ENCODE measurements at places on chromosomes 6 and 20.
A peak's percentile ranks its signal among the peaks of the same experiment; 100 is the strongest.

- no peaks in the 10 kb centered on the region for H3K36me3 ChIP-seq
- no peak overlapping the region for H3K27ac ChIP-seq
- H3K4me1 ChIP-seq, result no peaks in the 10 kb centered on the region
- H3K27me3 ChIP-seq, result no peaks in the 10 kb centered on the region
- H3K4me3 ChIP-seq, result no peak overlapping the region
These were observed 68.3 kb downstream of the IMPG1 start for GRCh38 chr6:76004202-76004601.

DNA sequence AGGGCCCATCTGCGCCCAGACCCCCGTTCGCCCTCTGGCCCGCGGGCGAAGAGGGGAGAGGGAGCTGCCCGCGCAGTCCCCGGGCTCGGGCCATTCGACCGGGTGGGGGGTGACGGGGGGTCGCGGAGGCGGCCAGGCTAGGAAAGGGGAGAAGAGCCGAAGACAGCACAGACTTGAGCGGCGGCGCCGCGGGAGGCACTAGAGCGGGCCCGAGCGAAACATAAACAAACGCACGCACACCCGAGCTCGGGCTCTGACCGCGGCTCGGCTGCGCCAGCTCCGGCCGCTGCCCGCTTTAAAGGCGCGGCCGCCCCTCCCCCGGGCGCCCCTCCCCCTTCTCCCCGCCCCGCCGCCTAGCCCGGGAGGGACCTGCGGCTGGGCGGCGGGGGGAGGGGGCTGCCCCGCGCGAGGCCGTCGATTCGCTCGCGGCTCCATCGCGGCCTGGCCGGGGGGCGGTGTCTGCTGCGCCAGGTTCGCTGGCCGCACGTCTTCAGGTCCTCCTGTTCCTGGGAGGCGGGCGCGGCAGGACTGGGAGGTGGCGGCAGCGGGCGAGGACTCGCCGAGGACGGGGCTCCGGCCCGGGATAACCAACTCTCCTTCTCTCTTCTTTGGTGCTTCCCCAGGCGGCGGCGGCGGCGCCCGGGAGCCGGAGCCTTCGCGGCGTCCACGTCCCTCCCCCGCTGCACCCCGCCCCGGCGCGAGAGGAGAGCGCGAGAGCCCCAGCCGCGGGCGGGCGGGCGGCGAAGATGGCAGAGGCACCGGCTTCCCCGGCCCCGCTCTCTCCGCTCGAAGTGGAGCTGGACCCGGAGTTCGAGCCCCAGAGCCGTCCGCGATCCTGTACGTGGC lies at the start of gene FOXO3:
FOXO3 (plus strand) TSS at position 455 of the 846 bp plus-strand sequence; CDS start at position 747, 292 bp downstream.
- H3K4me3 ChIP-seq, result peak within 1 kb of the TSS; percentile 92
- H3K27ac ChIP-seq, result peak within 1 kb of the TSS; percentile 83
- peak; percentile 91 for DNase-seq
- no peaks in the 10 kb centered on the region for H3K36me3 ChIP-seq

DNA sequence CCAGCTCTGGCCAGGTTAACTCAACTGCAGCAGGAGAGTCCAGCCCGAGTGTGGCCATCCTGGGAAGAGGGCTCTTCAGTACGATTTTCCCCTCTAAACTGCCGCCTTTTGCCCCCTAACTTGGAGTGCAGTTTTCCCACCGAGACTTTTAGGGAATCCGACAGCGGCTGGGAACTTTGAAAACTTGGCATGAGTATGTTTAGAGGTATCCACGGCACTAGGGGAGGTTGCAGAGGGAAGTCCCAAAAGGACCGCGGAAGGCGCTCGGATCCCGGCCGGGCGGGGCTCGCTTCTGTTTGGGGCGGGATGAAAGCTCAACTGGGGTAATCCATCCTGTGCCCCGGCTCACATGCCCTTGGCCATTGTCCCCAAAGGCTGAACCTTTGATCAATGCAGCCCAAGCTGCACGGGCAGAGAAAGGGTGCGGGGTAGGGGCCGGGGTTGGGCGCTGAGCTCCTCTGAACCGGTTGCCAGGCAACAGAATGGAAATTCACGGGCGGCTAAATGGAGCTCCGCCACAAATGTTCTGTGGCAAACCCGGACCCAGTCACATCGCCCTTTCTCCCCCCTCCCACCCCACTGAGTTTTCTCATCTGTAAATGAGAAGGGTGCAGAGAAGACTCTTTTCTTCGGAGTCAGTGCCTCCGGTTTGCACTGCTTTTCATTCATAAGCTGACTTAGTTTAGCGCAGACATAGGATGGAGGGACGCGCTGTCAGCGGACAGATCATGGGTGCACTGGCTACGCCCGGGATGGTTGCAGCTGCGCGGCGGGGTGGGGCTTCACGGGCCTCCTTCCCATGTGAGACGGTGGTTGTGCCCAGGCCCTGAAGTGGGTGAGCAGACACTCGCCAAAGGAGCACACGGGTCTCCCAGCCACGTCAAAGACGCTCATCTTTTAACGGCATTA lies 2.3 kb downstream of the BMP6 start:
- H3K36me3 ChIP-seq, result no peaks in the 10 kb centered on the region
- H3K4me1 ChIP-seq, result peaks cover 23% of the 10 kb centered on the region
- no peak overlapping the region for H3K27ac ChIP-seq
- no peak overlapping the region for H3K4me3 ChIP-seq

GRCh38 chr20:37165031-37165430 lies 14.1 kb upstream of the RPN2 start:
- H3K4me1 ChIP-seq, result no peaks in the 10 kb centered on the region
- no peaks in the 10 kb centered on the region for H3K36me3 ChIP-seq
- no peak overlapping the region for H3K4me3 ChIP-seq

DNA sequence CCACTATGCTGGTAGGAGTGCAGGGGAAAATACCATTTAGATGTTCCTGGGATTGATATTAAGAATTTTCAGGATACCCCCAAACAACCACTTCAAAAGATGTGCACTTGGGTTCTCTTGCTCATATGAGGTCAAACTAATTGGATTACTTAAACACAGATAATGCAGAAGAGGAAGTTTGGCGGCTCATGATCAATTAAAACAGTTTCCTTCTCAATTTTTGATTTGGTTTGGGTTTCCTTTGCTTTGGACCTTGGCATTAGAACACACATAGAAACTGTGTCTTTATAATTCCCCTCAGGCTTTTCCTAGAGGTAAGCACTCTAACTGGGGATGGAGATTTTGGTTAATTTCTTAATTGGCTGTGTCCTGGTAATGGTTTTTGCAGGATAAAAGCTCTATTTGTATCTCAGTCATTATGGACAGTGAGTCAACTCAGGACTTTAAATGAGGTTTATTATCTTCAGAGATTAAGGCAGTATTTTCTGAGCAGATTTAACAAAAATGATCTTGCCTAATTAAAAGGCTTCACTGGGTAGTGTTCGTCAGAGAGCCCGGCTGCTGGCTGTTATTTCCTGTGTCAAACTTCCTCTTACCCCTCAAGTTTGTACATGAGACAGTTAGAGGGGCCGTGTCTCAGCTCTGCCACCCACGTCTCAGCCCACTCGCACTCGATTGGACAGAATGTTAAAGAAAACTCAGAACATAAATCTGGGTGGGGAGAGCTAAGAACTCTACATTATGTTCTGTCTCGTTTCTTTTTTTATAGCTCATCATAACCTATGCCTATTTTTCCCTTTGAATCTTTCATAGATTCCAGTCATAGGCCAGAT lies 50.3 kb upstream of the PREP start:
- H3K4me1 ChIP-seq, result peaks cover 2% of the 10 kb centered on the region
- H3K27ac ChIP-seq, result no peak overlapping the region
- H3K27me3 ChIP-seq, result no peaks in the 10 kb centered on the region
- no peak for DNase-seq
- H3K4me3 ChIP-seq, result no peak overlapping the region

- H3K27ac ChIP-seq, result no peak overlapping the region
- no peak overlapping the region for H3K4me3 ChIP-seq
- no peaks in the 10 kb centered on the region for H3K36me3 ChIP-seq
- peaks cover 14% of the 10 kb centered on the region for H3K4me1 ChIP-seq
- no peaks in the 10 kb centered on the region for H3K27me3 ChIP-seq
These were observed 11.1 kb downstream of the SIGLEC1 start for GRCh38 chr20:3701061-3701998.

DNA sequence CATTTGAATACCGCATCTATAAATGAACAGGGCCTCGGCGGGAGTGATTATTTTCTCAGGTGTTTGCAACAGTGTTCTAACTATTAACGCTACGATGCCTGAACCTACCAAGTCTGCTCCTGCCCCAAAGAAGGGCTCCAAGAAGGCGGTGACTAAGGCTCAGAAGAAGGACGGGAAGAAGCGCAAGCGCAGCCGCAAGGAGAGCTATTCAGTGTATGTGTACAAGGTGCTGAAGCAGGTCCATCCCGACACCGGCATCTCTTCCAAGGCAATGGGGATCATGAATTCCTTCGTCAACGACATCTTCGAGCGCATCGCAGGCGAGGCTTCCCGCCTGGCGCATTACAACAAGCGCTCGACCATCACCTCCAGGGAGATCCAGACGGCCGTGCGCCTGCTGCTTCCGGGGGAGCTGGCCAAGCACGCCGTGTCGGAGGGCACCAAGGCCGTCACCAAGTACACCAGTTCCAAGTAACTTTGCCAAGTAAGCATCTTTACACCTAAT lies 70.9 kb downstream of the HFE start:
- H3K27ac ChIP-seq, result peak overlapping the region; percentile 68
- peaks cover 3% of the 10 kb centered on the region for H3K4me1 ChIP-seq

- H3K4me1 ChIP-seq, result no peaks in the 10 kb centered on the region
These were observed 348.0 kb upstream of the JARID2 start for GRCh38 chr6:14897831-14898230.

DNA sequence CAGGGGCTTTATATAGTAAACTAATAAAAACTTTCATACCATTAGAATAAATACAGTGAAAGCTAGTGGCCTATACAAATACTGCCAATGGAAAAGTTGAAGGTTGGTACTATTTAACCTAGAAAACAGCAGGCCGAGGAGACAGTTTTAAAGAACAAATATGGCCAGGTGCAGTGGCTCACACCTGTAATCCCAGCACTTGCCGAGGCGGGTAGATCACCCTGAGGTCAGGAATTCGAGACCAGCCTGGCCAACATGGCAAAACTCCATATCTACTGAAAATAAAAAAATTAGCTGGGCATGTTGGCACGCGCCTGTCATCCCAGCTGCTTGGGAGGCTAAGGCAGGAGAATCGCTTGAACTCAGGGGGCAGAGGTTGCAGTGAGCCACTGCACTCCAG lies 24.8 kb downstream of the GLYATL3 start:
- no peak overlapping the region for H3K27ac ChIP-seq
- H3K27me3 ChIP-seq, result no peaks in the 10 kb centered on the region
- no peak for DNase-seq
- no peaks in the 10 kb centered on the region for H3K36me3 ChIP-seq
- no peak overlapping the region for H3K4me3 ChIP-seq
- no peaks in the 10 kb centered on the region for H3K4me1 ChIP-seq

- H3K27me3 ChIP-seq, result peaks cover 29% of the 10 kb centered on the region
- H3K27ac ChIP-seq, result no peak overlapping the region
- no peak for DNase-seq
- peaks cover 8% of the 10 kb centered on the region for H3K4me1 ChIP-seq
These were observed 1.7 kb upstream of the NKX2-4 start for GRCh38 chr20:21399005-21399475.

DNA sequence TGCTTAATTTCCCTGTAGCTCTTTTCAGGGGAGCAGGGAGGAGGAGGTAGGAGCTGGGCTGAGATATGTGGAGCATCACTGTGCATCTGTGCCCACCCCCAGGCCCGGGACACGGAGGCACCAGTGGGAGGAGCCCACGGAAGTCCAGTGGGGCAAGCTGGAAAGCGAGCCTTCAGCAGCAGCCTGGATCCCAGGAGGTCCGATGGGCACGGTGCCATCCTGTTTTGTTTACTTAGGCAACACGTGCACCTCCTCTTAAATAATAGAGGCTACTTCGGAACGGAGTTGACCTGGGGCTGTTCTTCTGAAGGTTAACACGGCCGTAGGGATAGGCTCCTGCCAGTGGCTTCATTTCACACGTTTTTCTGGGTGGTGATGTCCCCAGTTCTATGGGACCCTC lies 51.6 kb downstream of the CDH4 start:
- no peak overlapping the region for H3K4me3 ChIP-seq
- H3K4me1 ChIP-seq, result no peaks in the 10 kb centered on the region
- no peak overlapping the region for H3K27ac ChIP-seq
- H3K27me3 ChIP-seq, result no peaks in the 10 kb centered on the region

DNA sequence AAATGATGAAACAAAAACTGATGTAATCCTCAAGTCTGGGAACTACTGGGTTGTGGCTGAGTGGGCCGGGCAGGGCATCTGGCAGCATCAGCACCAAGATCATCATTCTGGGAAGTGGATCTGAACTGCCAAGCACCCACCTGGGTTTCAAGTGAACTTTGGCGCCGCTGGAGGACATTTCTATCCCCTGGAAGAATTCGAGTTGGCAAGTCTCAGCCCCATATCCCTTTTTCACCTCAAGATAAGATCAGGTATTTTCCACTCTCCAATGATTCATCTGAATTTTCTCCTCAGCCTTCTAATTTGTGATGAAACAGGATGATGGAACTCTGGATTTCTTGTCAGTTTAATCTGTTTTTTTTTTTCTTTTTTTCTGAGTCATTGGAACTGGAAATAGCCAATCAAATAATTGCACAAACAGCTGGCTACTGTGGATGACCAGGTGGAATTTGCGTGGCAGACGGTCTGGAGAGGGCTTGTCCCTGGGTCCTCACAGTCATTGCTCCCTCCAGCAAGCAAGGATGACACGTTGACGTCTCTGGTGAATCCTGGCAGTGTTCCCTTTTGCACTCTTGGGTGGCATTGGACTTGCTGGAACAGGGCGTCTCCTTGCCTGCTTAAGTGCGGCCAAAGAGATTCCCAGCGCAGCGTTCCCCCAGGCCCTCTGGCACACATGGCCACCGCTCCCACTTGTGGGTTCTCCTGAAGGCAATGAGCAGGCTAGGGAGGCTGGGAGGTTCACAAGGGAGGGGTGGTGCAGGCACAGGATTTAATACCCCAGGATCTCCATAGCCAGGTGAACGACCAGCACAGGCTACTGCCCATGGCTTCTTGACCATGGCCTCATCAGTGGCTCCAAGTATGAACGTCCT lies 80.4 kb downstream of the DHX35 start:
- H3K27me3 ChIP-seq, result no peaks in the 10 kb centered on the region
- DNase-seq, result peak; percentile 92
- no peak overlapping the region for H3K27ac ChIP-seq
- H3K4me1 ChIP-seq, result no peaks in the 10 kb centered on the region

GRCh38 chr20:38854654-38855066 lies 49.2 kb downstream of the PPP1R16B start:
- DNase-seq, result no peak
- H3K4me3 ChIP-seq, result no peak overlapping the region
- H3K27me3 ChIP-seq, result no peaks in the 10 kb centered on the region

Data from trophoblast cell (in vitro differentiated cells and primary cell).